ENCODE measurements at places on chromosomes 13 and 19.
A peak's percentile ranks its signal among the peaks of the same experiment; 100 is the strongest.

- DNase-seq = peak; percentile 56
Observed at GRCh38 chr19:39845584-39845932, 621 bp downstream of the FBL start.

DNA sequence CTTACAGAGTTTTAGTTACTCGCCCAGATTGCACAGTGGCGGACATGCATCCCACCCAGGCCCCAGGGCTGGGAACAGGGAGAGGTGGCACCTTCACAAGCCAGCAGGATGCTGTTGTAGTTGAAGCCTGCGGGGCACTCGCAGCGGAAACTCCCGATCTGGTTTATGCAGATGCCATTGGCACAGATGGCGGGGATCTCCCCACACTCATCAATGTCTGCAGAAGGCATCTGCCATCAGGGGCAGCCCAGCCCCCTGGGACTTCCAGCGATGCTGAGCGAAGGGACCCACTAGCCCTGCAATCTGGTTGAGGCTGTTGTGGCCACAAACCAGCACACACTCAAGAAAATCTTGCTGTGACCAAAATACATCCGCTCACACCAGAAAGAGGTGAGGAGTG lies 44.6 kb downstream of the CCL25 start:
- no peak for DNase-seq

DNA sequence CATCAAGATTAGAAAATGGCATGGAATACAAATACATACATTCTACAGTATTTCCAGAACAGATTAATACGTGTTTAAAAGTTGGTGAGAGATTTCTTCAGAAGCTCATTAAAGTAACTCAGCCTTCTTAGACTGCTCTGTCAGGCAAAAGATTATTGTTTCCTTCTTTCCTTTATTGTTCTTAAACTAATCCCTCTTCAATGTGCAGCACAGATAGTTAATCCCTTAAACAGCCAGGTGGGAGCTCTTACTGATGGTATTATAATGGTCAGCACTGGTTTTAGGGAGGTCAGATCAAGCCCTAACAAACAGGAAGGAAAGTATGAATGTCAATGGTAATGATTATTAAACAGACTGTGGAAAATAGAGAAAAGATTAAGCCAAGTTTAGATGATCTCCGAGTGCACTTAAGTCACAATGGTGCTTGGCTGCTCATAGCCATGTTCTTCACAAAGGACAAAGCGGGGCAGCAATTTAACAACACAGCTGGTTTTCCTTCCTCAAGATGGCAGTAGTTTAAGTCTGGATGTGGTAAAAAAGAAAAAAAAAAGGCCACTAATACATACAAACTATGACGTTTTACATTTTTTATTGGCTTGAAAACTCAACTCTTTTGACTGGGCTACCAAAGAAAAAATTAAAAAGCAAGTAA lies 992.6 kb downstream of the PCDH9 start:
- no peak for DNase-seq

DNA sequence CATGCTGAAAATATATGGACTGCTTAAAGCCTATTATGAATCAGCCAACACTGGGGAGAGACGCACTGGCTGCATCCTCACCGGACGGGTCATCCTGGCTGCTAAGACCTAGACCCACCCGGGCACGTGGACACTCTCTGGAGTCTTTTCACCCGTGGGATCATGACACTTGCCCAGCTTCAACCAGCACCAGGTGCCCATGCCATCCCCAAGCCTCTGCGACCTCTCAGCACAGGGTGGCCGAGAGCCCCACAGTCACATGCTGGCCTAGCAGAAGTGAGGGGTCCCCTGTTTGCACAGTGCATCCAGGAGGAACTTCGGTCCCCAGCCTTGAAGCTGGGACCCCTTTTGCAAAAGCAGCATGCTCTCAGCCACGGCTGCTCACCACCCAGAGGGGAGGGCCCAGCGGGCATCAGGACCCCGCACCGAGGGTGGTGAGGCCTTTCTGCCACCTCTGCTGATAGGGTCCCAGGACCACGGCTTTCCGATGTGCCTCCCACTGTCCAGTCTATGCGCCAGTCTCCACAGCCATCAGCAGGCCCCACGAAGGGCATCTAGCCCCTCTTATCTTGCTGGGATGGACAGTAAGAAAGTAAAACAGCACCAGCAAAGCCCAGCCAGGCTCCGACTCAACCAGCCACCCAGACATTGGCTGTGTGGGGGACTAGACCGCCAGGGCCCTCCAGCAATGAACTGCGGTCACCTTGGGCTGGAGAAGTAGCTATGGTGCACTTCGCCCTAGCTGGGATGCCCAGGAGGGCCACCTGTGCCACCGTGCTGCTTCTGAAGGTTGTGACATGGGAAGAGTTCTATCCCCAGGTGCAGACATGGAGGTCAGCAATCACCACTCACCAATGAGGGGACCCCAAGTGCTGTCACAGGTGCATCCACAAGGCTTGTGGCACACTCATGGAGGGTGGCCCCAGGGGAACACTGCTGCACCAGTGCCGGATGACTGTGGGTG lies 73.1 kb downstream of the CEBPG start:
- no peak for DNase-seq

DNA sequence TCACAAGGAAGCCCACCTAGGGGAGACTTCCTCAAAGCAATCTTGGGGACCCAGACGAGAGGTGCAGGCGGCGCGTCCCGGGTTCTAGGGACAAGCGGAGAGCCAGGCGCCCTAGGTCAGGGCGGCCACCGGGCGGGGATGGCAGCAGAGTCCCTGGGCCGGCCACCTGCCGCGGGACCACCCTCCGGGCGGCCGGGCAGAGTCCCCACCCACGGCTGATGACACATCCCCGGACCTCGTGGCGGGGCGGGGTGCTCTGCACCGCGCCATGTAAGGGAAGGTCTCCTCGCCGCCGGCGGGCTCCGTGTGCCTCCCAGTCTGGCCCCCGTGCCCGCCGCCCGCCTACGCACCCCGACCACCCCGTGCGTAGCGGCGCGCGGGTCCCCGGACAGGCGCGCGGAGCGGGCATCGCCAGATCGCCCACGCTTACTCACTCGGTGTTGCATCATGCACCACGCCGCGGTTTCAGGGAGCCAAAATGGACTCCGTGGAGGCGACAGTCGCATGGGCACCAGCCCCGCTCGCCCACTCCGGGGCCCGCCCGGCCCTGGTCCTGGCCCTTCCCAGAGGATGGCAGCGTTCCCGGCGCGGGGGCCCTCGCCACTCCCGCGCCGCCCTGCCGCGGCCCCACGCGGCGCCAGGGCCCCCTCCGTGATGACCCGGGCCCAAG lies 643 bp downstream of the SLC7A1 start:
- peak; percentile 72 for DNase-seq

GRCh38 chr19:18070181-18070580 lies 16.6 kb downstream of the IL12RB1 start:
- no peak for DNase-seq

DNA sequence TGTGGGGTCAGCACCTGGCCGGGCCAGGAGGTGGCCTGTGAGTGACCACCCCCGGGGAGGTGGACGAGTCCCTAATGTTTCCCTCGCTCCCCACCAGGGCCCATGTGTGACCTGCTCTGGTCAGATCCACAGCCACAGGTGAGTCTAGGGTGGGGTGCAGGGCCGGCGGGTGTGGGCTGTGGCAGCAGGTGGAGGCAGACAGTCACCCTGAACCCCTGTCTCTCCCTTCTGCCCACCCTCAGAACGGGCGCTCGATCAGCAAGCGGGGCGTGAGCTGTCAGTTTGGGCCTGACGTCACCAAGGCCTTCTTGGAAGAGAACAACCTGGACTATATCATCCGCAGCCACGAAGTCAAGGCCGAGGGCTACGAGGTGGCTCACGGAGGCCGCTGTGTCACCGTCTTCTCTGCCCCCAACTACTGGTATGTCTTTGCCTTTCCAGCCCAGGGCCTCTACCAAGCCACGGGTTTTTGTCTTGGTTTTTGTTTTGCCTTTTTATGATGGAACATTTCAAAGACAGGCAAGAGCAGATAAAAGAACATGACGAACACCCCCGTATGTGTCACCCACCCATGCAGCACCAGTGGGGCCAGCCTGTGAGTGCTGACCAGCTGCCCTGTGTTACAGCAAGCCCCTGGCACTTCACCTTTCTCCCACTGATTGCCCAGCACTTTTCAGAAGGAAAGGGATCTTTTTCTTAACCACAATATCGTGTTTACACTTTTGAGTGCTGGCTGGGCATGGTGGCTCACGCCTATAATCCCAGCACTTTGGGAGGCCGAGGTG lies 24.9 kb downstream of the CCDC8 start:
- no peak for DNase-seq

- no peak for DNase-seq
Observed at GRCh38 chr19:29777781-29778309, 33.9 kb upstream of the CCNE1 start.

All from hematopoietic multipotent progenitor cell treated with erythropoietin and hydrocortisone succinate and interleukin-3 and kit ligand, for 6 days (in vitro differentiated cells).